ENCODE measurements at places on chromosomes 6 and 20. TPM values are rescaled to one million over a fixed set of nuclear protein-coding genes. Genes with fewer than 3 reads are reported as not detected.

GRCh38 chr20:362271-363254, 15.7 kb downstream of the NRSN2 start:
- DNase-seq, result peak; percentile 36

GSTA3 gene
- total RNA-seq, result not detected

GRCh38 chr6:149897855-149898744, at the start of gene RAET1E:
Gene RAET1E, minus strand, starts transcription at chr6:149898113. Its CDS starts 7,212 bp downstream, at chr6:149890901.
- DNase-seq, result no peak

- no peak for DNase-seq
Observed at GRCh38 chr6:1200081-1200408, 111.9 kb upstream of the FOXQ1 start.

NKX2-2 gene
- total RNA-seq, result not detected

FAM83C gene
- not detected for total RNA-seq

DNA sequence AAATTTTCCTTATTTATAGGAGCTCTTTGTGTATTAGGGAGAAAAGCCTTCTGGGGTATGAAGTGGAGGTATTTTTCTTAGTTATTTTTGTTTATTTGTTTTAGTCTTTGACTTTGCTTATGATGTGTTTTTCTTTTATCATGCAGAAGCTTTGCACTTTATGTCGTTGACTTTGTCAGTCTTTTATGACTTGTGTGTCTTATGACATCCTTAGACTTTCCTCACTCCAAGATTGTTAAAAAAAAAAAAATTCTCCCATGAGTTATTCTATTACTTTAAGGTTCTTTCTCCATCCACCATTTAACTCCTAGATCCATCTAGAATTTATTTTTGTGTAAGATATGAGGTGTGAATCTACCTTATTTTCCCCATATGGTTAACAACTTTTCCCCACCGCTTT, 36.6 kb downstream of the BICRAL start:
- DNase-seq, result no peak

GRCh38 chr6:168823397-168824212, 382.6 kb downstream of the SMOC2 start:
- no peak for DNase-seq

Measured in kidney (tissue), 22 donors.